ENCODE measurements at places on chromosomes 12 and 14. TPM values are rescaled to one million over a fixed set of nuclear protein-coding genes. Genes with fewer than 3 reads are reported as not detected.

DNA sequence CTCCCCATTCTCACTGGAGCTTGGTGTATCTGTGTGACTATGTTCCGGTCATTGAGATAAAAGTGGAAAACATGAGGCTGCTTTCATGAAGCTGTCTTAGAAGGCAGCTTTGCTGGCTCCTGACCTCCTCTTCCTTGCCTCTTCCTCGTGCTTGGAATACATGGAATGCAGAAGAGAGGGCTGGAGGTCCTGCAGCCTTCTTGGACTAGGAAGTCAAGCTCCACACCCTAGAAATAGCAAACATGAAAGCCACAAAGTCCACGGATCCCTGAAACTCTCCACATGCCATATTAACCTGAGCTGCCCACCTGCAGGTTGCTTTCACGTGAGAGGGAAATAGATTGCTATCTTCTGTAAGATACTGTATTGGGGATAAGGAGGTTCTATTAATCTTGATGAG is 51.0 kb downstream of the FZD10 start:
- no peak for DNase-seq

GRCh38 chr12:12441843-12442461 is 85.1 kb downstream of the BORCS5 start:
- no peak for DNase-seq

DNA sequence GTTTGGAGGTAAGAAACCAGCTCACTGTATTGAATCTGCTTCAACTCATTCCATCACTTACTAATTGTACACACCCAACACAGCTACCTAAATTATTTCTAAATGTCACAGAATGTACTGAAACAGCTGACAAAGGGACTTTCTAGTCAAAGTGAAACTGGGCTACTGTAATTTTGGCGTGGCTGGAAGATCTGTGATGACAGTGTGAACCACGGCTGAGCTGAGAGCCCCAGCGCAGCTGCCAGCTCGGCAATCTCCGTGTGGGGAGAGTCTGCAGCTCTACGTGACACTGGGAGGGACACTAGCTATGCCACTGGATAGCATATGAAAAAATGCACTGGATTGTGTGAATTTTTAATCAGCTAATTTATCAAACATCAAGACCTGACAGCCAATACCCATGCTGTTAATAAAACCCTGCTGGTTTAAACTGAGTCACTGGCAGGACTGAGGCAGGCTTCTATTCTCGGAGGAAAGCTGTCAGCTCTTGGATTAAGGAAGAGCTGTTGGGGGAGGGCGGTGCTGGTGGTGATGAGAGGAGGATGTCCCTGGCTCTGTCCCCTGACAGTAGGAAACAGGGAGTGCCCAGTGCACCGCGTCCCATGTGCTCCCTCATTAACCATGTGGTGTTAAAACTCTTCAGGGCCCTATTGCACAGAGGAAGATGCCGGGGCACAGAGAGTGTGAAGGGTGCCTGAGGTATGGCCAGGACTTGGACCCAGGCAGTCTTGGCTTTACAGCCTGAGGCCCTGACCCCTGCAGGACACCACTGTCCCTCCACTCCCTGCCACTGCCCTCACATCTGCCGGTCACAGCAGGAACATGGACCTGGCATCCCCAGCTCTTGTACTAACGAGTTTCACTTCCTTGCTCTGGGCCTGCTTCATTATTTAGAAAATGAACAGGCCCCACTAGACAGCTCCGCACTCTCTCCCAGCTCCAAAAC is 13.3 kb downstream of the SLC15A4 start:
- no peak for DNase-seq

Gene MMP19
- 17.7 TPM for total RNA-seq

DNA sequence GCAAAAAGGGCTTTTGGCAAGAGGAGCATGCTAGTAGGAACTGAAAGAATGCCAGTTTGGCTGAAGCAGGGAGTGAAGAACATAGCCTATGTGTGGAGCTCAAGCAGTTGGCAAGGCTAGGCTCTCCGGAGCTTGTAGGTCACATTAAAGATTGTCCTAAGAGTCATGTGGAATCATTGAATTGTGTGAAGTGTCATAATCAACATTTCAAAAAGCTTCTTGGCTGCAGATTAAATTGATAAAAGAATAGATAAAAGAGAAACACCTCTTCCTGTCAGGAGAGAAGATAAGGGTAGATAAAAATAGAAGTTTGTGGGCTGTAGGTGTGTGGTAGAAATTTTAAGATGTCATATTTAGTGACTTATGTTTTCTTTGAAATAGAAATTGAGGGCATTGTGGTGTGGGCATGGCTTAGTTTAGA is 36.1 kb downstream of the CPSF6 start:
- no peak for DNase-seq

Gene BCL11B
- total RNA-seq = 8.4 TPM

Gene PGF
- total RNA-seq = 4.4 TPM
